ENCODE measurements at places on chromosomes 5 and 9. TPM values are rescaled to one million over a fixed set of nuclear protein-coding genes. Genes with fewer than 3 reads are reported as not detected.

Gene FAM200C
- 3.6 TPM for total RNA-seq

Gene GRXCR2
- not detected for total RNA-seq

GRCh38 chr5:78151594-78152271 is 142.8 kb downstream of the AP3B1 start:
- H3K4me3 ChIP-seq, result no peak overlapping the region
- H3K4me1 ChIP-seq, result no peaks in the 10 kb centered on the region
- H3K36me3 ChIP-seq, result peaks cover 53% of the 10 kb centered on the region
- no peak for DNase-seq
- no peak overlapping the region for H3K27ac ChIP-seq

- no peak overlapping the region for H3K27ac ChIP-seq
- no peak overlapping the region for H3K4me3 ChIP-seq
- no peaks in the 10 kb centered on the region for H3K4me1 ChIP-seq
- H3K27me3 ChIP-seq, result no peaks in the 10 kb centered on the region
- no peak for DNase-seq
These were observed 210.6 kb downstream of the CAAP1 start for GRCh38 chr9:26682041-26682440.

DNA sequence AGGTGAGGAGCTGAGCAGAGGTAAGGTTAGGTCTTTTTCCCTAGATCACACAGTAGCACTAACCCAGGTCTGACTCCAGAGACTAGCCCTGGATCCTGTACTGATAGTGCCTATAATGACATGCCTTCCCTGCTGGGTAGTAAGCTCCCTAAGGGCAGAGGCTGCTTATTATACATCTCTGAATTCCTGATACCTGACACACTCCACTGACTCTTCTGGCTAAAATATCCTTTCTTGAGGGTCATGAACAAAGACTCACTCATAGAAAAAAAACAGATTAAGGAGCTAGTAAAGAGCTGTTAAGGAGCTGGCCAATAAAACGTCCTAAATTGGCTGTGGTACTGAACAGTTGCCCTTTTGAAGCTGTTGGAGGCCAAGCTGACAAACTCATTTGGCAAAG is 149.0 kb upstream of the ITGA1 start:
- H3K36me3 ChIP-seq, result no peaks in the 10 kb centered on the region
- H3K27me3 ChIP-seq, result no peaks in the 10 kb centered on the region
- no peak overlapping the region for H3K27ac ChIP-seq
- no peak for DNase-seq

DNA sequence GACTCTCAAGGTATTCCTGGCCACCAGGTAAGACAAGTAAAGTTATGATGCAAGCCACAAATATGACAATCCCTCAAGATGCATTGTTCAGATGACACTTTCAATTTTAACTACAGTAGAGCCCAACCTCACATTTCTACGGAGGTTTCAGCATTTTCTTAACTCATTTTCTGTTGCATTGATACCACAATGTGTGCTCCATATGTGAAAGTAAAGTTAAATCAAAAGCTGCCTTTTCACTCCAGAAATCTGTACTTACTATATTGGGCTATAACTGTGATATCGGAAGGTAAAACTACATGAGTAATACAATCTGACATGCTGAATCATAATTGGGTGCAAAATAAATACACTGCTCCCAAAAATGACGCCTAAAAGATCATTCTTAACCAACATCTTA is 333.6 kb upstream of the MEF2C start:
- H3K36me3 ChIP-seq, result no peaks in the 10 kb centered on the region
- H3K4me1 ChIP-seq, result no peaks in the 10 kb centered on the region
- H3K27me3 ChIP-seq, result no peaks in the 10 kb centered on the region
- DNase-seq, result no peak

DNA sequence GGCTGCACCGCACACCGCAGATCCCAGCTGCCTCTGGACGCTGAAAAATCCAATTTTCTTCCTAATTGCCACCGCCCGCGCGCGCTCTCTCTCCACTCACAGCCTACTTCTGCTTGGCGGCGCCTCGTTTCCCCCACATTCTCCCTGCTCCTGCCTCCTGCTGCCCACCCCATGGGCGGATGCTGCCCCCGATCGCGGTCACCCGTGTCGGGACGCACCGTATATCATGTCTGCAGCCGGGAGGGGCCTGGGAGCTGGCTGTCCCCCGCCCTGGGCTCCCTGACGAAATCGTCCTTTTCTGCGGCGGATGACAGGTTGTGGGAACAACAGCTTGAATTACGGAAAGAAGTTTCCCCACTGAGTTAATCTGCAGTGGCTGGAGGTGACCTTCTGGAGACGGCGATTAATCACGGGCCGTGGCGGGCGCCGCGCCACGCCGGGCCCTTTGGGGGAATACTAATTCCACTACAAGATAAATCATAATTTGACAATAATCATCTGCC is 36.3 kb upstream of the PSD2 start:
- no peaks in the 10 kb centered on the region for H3K36me3 ChIP-seq
- H3K4me1 ChIP-seq, result no peaks in the 10 kb centered on the region
- DNase-seq, result no peak
- peaks cover 32% of the 10 kb centered on the region for H3K27me3 ChIP-seq
- H3K27ac ChIP-seq, result no peak overlapping the region
- H3K4me3 ChIP-seq, result no peak overlapping the region

- H3K4me3 ChIP-seq, result no peak overlapping the region
- no peaks in the 10 kb centered on the region for H3K36me3 ChIP-seq
- peaks cover 4% of the 10 kb centered on the region for H3K4me1 ChIP-seq
- no peak overlapping the region for H3K27ac ChIP-seq
- no peaks in the 10 kb centered on the region for H3K27me3 ChIP-seq
- no peak for DNase-seq
These were observed 6.7 kb upstream of the CAST start for GRCh38 chr5:96655506-96655905.

GRCh38 chr5:159886296-159886695 is 30.0 kb upstream of the ADRA1B start:
- DNase-seq, result no peak
- H3K4me3 ChIP-seq, result no peak overlapping the region
- H3K36me3 ChIP-seq, result no peaks in the 10 kb centered on the region
- H3K27ac ChIP-seq, result no peak overlapping the region
- H3K27me3 ChIP-seq, result no peaks in the 10 kb centered on the region
- no peaks in the 10 kb centered on the region for H3K4me1 ChIP-seq

DNA sequence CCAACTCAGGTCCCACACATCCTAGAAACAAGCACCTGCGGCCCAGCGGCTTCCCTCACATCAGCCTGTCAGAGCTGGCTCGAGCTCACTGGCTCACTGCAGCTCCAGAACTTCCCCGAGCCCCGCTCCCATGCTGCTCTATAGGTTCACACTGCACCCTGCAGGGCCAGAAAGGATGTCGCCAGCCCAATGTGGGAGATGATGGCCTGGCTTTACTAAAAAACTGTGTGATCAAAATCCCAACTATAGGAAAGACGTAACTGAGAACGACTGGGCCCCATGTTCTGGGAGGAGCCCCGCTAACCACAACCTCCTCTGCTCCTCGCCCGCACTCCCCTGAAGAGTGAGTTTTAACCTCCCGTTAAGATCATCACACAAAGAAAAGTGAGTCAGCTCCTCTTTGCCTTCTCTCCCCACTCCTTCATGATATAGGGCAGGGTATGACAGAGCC is 4.6 kb downstream of the SURF4 start:
- peak overlapping the region; percentile 44 for H3K27ac ChIP-seq
- H3K4me1 ChIP-seq, result peaks cover 81% of the 10 kb centered on the region
- no peak overlapping the region for H3K4me3 ChIP-seq
- no peaks in the 10 kb centered on the region for H3K27me3 ChIP-seq

GRCh38 chr9:93286252-93287188 is 102.6 kb downstream of the WNK2 start:
- DNase-seq, result no peak
- no peak overlapping the region for H3K27ac ChIP-seq
- H3K36me3 ChIP-seq, result no peaks in the 10 kb centered on the region
- H3K27me3 ChIP-seq, result peaks cover 34% of the 10 kb centered on the region
- H3K4me3 ChIP-seq, result no peak overlapping the region

- no peaks in the 10 kb centered on the region for H3K4me1 ChIP-seq
- H3K27ac ChIP-seq, result no peak overlapping the region
- no peaks in the 10 kb centered on the region for H3K27me3 ChIP-seq
- H3K4me3 ChIP-seq, result no peak overlapping the region
- H3K36me3 ChIP-seq, result no peaks in the 10 kb centered on the region
These were observed 238.7 kb downstream of the SEMA5A start for GRCh38 chr5:9307150-9307549.

All from left lung (tissue), 14 donors.